Fibroblast of villous mesenchyme (primary cell): ENCODE measurements at places on chromosomes 2 and 18. TPM values are rescaled to one million over a fixed set of nuclear protein-coding genes. Genes with fewer than 3 reads are reported as not detected.
A peak's percentile ranks its signal among the peaks of the same experiment; 100 is the strongest.

DNA sequence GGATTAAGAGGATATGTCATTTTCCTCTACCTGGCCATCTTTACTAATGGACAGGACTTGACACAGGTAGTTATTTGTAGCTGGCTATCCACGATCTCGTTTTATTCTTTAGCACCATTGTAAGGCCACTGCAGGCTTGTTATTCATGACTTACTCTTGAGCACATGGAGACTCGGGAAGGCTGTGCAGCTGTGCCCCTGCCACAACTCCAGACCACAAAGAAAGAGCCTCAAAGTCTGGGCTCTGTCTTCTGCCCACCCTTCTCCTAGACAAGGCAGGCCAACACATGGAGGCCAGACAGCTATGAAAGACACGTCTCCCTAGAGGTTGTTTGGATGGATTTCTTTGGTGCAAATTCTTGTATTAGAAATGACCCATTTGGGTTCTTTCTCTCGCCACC is 133.8 kb downstream of the NAPG start:
- no peak for DNase-seq

GRCh38 chr2:29910960-29911359 is 10.4 kb downstream of the ALK start:
- no peak for DNase-seq

Gene CHST10
- total RNA-seq: 8.6 and 12.2 TPM in 2 replicates

DNA sequence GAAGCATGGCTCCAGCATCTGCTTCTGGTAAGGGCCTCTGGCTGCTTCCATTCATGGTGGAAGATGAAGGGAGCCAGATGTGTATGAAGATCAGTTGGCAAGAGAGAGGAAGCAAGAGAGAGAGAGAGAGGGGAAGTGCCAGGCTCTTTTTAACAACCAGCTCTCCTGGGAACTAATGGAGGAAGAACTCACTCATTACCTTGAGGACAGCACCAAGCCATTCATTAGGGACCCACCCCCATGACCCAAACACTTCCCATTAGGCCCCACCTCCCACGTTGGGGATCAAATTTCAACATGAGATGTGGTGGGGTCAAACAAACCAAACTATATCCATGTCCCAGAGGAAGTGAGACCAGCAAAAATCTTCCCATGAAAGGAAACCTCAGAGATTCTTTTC is 124.8 kb upstream of the SIX2 start:
- no peak for DNase-seq

- no peak for DNase-seq
These were observed 475.5 kb downstream of the SOX11 start for GRCh38 chr2:6167592-6168138.

Gene GALM
- 17.4 and 19.9 TPM in 2 replicates for total RNA-seq

Gene SETBP1
- 2.6 and 2.9 TPM in 2 replicates for total RNA-seq

DNA sequence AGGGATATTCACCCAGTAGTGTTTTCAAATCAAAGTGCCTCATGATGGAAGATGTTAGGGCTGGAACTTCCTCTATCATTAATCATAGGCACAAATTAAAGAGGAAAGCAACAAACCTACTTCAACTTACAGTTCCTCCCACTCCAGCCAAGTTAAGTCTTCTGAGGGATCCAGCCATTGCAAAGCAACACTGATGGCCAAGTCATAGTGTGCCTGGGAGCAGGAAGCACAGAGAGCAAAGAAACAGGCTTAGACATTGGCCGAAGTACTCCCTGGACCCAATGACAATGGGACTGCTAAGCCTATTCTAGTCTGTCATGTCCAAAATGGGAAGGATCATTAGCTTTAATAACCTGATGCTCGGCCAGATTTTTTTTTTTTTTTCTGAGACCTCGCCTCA is 7.0 kb downstream of the C2orf80 start:
- DNase-seq: no peak

GRCh38 chr2:119005051-119005450 is 63.1 kb downstream of the MARCO start:
- DNase-seq: no peak

- DNase-seq: peak; percentile 15
These were observed 95.9 kb downstream of the SLC4A3 start for GRCh38 chr2:219723311-219723710.

DNA sequence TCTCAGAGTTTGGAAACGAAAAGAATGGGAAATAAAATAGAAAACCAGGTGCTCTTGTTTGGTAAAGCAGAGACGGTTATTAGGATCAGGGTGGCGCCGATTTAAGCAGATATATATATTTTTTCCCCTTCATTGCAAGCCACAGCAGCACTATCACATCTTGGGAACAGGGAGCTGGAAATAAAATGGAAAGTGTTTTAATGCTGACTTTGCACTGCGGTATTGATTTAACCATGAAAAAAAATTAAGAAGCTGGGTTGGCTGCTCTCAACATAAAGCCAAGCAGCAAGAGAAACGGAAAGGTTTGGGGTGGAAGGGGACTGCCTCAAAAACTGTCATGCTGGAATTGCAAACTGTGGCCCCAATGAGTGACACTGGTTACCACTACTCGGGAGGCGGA is 102.7 kb upstream of the ZBTB14 start:
- no peak for DNase-seq

Gene DPP10
- total RNA-seq: under 0.01 and 0.32 TPM in 2 replicates

- DNase-seq: no peak
These were observed 3.0 kb downstream of the FEV start for GRCh38 chr2:218981881-218982585.

- DNase-seq: no peak
These were observed 250.7 kb downstream of the LPIN1 start for GRCh38 chr2:11997142-11997541.

GRCh38 chr2:11862049-11862448 is 115.6 kb downstream of the LPIN1 start:
- no peak for DNase-seq

DNA sequence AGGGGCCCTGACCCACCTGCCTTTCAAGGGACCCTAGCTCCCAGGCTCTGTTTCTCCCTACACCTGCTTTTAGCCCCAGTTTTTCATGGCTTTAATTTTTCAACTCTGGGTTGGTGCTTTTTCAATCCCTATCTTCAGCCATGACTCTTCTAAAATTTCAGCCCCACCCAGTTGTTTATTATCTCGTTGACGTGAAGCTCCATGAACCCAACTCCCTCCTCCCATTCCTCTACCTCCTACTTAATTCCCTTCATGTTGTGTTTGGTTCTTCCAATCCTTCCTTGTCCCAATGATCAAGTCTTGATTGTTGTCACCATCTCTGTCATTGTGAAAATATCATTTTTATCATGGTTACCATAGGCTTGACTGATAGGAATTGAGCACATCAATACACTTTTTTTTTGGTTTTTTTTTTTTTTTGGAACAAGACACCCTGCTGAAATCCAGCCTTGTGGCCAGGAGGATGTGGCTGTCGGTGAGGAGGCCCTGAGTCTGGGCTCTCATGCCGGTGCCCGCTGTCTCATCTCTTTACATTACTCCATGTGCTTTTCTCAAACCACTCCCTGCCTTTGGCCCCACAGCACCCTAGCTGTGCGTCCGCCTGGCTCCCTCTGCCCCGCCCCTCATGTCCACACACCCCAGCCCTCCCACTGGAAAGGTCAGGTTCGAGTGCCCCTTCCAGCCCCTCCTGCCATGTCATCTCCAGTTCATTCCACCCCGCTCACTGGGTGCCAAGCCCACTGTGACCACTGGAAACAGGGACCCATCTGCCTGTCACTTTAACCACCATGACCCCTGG is 39.3 kb downstream of the NAPG start:
- no peak for DNase-seq

DNA sequence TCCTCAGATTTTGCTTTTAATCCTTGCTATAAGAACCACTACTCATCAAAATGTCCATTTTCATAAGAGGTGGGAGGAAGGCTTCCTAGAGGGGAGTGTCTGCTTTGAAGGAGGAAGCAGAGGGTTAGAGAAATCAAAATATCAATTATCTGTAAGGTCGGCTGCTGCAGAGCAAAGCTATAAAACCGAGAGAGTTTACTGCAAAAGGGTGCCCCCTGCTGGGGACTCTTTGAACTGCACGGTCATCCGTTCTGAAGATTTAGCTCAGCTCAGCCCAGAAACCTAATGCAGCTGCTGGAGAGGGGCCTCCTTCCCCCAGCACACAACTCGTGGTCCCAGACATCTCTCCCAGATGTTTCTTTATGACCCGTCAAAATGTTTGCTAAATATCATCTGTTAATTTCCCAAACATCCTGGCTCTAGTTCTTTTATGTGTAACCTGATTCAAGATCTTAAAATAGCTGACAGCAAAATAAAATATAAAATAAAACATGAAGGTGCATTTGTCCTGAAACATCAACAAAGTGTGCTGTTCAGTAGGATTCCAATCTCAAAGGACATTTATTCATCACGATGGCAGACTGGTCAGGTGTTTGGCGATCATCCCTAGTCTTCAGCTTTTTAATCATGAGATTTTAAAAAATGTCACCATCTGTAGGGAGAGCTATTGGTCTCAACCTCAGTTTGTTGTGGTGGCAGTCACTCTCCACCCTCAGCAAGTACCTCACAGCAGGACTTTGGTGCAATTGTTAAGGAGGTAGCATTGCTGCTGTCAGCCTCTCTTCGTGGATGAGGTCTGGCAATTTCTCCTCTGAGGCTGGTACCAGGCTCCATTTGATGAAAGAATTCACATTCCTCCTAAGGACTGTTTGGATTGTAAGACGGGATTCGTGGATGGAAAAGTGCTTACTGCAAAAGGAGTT is 185.9 kb downstream of the MTX2 start:
- peak; percentile 82 for DNase-seq

DNA sequence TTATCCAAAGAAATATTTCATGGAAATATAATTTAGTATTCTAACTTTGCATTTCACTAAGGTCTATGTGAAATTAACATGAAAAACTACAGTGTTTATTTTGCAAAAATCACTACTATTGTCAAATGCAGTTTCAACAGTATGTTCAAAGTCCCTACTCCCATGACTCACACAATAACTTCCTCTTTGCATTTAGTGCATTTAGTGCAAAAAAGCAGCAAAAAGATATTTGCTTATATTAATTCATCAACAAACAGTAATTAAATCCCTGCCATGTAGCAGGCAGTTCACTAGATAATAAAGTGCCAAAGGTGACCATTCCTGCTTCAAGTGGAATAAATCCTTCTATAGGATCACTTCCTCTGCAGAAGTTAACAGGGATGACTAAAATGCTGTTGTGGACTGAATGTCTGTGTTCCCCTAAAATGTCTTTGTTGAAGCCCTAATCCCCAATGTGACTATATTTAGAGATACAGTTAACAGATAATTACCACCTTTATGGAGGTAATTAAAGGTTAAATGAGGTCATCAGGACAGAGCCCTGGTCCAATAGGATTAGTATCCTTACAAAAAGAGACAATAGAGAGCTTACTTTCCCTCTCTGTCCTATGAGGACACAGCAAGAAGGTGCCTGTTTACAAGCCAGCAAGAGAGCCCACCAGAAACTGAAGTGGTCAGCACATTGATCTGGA is 61.7 kb downstream of the STK39 start:
- no peak for DNase-seq

DNA sequence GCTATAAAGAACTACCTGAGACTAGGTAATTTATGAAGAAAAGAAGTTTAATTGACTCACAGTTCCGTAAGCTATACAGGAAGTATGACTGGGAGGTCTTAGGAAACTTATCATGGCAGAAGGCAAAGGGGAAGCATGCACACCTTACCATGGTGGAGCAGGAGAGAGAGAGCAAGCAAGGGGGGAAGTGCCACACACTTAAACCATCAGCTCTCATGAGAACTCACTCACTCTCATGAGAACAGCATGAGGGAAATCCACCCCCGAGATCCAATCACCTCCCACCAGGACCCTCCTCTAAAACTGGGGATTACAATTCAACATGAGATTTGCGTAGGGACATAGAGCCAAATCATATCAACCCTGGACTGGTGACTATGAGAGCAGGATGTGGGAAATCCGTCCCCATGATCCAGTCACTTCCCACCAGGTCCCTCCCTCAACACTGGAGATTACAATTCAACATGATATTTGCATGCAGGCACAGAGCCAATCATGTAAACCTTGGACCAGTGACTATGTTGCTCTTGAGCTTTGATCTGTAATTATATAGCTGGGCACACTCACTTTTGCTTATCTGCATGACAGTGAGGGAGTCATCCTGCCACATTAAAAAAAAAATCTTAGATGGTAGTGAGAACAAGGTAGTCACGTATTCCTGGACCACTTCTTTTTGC is 12.9 kb downstream of the ADAM23 start:
- DNase-seq: no peak

DNA sequence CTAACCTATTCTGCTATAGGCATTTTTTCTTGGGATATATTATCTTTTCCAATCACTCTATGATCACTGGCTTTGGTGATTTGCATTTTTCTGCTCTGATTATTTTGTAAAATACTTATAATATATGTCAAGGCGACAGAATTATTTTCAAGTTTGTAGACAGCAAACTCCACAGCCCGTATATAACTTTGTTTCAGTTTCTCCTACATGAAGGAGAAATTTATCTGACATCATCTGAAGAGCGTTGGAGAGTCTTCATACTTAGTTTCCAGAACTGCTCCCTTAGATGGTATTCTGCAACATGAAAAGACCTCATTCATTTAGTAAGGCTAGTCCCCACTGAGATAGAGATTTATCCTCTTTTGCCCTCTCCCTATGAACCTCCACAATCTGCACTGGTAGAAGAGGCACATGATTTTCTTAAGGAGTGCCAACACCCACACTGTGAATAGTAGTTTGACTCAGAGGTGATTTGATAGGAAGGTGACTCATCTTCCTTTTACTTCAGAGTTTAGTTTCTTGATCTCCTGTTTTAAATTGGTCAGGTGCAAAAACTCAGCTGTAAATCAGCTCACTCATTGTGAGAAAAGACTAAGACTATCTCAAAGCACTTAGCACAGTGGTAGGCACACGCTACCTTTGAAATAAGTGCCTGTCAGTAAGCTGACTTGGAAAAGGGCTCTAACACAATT is 1848.6 kb upstream of the CELF4 start:
- DNase-seq: no peak

Gene NPPC
- not detected in 2 replicates for total RNA-seq

Gene SLC4A5
- total RNA-seq: under 0.01 and 0.32 TPM in 2 replicates

DNA sequence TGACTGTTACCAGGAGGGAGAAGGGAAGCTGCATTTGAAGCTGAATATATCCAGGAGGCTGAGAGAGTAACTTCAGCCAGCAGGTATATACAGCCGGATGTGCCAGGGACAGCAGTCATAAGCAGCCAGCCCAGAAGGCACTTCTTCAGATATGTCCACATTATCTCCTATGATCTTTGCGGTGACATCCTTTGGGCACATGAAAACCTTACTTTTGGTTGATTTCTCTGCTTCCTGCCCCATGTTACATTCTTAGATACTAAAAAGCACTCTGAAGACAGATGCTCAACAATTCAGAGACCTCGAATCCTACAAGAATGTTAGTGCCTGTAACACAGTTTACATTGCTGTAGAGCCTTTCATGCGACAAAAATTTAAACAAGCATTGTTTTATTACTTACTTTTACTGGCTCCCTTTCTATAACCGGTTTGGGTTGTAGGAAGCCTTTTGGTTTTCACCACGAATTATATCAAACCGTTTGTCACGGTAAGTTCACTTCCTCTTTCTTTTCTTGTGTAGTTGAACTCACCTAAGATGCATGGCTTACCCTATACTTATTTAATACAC is 50.3 kb upstream of the TLK1 start:
- DNase-seq: peak; percentile 50

GRCh38 chr2:172821370-172822338 is 86.0 kb downstream of the RAPGEF4 start:
- DNase-seq: no peak

Gene DSC1
- not detected in 2 replicates for total RNA-seq

GRCh38 chr2:3612639-3613523 is 18.0 kb downstream of the COLEC11 start:
- no peak for DNase-seq
